ENCODE measurements at places on chromosomes 2 and 18.
A peak's percentile ranks its signal among the peaks of the same experiment; 100 is the strongest.

GRCh38 chr2:127671557-127672302, 3.6 kb downstream of the LIMS2 start:
- H3K4me3 ChIP-seq: no peak overlapping the region
- peaks cover 3% of the 10 kb centered on the region for H3K4me1 ChIP-seq
- no peak overlapping the region for H3K27ac ChIP-seq
- no peak for DNase-seq

- no peak for DNase-seq
- no peak overlapping the region for H3K4me3 ChIP-seq
- no peaks in the 10 kb centered on the region for H3K4me1 ChIP-seq
Observed at GRCh38 chr2:126843081-126843480, 55.6 kb upstream of the TEX51 start.

DNA sequence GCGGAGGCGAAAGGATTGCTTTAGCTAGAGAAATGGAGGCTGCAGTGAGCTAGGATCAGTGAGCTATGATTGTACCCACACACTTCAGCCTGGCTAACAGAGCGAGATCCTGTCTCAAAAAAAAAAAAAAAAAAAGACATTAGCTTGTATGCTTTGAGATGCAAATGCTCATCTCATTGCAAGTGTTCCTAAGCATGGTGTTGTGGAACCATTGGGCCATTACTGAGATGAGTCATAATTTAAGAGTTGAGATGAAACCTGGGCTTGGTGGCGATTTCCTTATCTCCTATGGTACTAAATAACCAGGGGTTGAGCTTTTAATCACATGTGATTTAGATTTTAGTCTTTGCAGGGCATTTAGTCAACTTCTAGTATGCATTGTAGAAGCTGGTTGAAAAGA, 2.2 kb downstream of the PLEKHA3 start:
- peaks cover 21% of the 10 kb centered on the region for H3K36me3 ChIP-seq
- peak overlapping the region; percentile 91 for H3K4me3 ChIP-seq
- DNase-seq: peak; percentile 7
- H3K27me3 ChIP-seq: no peaks in the 10 kb centered on the region
- peaks cover 45% of the 10 kb centered on the region for H3K4me1 ChIP-seq

- peaks cover 31% of the 10 kb centered on the region for H3K4me1 ChIP-seq
- peaks cover 64% of the 10 kb centered on the region for H3K27me3 ChIP-seq
Observed at GRCh38 chr2:174338147-174338605, 3.4 kb downstream of the SP9 start.

GRCh38 chr2:195563857-195564512, 93.0 kb upstream of the SLC39A10 start:
- peak overlapping the region; percentile 93 for H3K27ac ChIP-seq
- DNase-seq: peak; percentile 62
- peaks cover 45% of the 10 kb centered on the region for H3K4me1 ChIP-seq
- H3K36me3 ChIP-seq: peaks cover 2% of the 10 kb centered on the region
- H3K4me3 ChIP-seq: peak overlapping the region; percentile 64
- no peaks in the 10 kb centered on the region for H3K27me3 ChIP-seq

- no peak for DNase-seq
- H3K4me3 ChIP-seq: no peak overlapping the region
- H3K27ac ChIP-seq: peak overlapping the region; percentile 46
- no peaks in the 10 kb centered on the region for H3K36me3 ChIP-seq
Observed at GRCh38 chr2:85702800-85703199, 8.6 kb downstream of the GNLY start.

DNA sequence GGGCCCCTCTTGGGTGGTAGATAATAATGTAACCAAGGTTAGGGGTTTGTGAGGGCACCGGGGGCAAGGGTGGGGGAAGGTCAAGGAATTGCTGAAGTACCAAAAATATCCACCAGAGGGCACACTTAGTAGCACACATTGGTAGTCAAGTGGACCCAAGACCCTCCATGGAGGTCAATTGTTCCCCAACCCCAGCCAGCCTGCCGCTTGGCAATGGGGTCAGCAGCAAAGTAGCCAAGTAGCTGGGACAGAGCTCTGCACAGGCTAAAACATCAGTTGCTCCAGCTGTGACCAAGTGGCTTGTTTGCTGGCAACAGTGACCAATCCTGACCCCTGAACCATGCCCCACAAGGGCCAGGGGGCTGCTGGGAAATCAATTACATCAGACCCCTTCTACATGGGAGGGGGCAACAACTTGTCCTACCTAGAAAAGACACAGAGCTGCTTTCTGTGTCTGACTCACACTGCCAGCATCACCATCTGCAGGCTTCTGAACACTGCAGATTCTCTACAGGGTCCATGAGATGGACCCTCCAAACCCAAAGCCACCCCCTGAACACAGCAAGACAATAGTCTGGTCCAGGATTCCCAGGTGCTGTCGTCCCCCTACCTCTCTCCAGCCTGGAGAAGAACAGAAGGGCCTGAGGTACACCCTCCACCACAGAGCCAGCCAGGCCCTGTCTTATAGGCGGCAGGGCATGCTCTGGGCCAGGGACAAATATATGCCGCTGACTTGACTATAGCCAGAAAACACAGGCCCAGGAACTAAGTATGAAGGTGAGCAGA, 76.0 kb downstream of the EMX1 start:
- no peaks in the 10 kb centered on the region for H3K4me1 ChIP-seq
- DNase-seq: no peak
- no peaks in the 10 kb centered on the region for H3K36me3 ChIP-seq
- H3K4me3 ChIP-seq: no peak overlapping the region

- no peaks in the 10 kb centered on the region for H3K27me3 ChIP-seq
- peaks cover 48% of the 10 kb centered on the region for H3K4me1 ChIP-seq
- DNase-seq: no peak
- peak overlapping the region; percentile 52 for H3K27ac ChIP-seq
- peaks cover 8% of the 10 kb centered on the region for H3K36me3 ChIP-seq
Observed at GRCh38 chr2:102278720-102279390, 32.5 kb upstream of the IL1RL1 start.

DNA sequence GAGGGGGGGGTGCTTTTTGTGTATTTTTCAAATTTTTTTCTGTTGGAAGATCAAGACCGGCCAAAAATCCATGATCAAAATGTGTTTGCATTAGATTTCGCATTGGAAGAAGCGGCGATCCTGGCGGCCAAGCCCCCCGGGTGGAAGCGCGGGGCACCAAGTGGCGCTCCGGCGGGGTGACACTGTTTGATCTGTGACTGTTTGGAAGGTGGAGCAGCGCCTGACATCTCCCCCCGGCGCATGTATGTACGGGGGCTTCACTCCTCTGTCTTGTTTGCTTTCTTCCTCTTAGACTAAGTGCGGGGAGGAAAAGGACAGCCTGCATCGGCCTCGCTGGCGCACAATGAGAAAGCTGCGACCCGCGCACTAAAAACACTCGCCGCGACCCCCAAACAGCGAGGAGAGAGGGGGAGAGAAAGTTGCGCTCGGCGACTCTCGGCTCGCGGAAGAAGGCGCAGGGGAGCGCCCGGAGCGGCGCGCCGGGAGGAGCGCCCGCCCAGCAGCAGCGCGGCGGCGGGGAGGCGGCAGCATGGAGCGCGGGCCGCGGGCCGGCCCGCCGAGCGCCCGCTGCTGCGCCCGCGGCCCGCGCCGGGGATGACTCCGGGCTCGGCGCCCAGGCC, 515 bp downstream of the TSHZ1 start:
- peaks cover 16% of the 10 kb centered on the region for H3K27me3 ChIP-seq
- peak overlapping the region; percentile 97 for H3K27ac ChIP-seq
- peak overlapping the region; percentile 98 for H3K4me3 ChIP-seq
- H3K4me1 ChIP-seq: peaks cover 46% of the 10 kb centered on the region
- peaks cover 26% of the 10 kb centered on the region for H3K36me3 ChIP-seq

- H3K27ac ChIP-seq: no peak overlapping the region
- no peak for DNase-seq
- peaks cover 44% of the 10 kb centered on the region for H3K36me3 ChIP-seq
- H3K27me3 ChIP-seq: no peaks in the 10 kb centered on the region
Observed at GRCh38 chr2:24892928-24893327, 27.1 kb downstream of the ADCY3 start.

DNA sequence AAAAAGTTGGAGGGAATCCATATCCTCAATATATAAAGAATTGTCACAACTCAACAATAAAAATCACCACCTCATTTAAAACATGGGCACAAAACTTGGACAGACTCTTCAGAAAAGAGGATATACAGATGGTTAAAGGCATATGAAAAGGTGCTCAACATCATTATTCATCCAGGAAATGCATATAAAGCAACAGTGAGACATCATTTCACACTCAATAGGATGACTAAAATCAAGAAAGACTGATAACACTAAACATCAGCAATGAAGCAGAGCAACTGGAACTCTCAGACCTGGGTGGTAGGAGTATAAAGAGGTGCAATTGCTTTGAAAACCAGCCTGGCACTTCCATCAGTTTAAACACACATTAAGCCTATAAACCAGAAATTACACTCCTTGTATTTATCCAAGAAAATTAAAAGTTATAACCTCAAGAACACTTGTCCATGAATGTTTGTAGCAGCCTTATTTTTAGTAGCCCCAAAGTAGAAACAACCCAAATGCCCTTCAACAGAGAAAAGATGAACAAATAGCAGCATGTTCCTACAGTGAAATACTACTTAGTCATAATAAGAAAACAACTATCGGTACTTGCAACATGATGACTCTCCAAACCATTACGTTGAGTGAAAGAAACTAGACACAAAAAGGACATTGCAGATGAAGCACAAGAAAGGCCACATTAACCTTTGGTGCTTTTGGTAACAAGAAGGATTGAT, 79.1 kb upstream of the TANC1 start:
- DNase-seq: no peak
- H3K27ac ChIP-seq: no peak overlapping the region
- no peaks in the 10 kb centered on the region for H3K36me3 ChIP-seq
- no peaks in the 10 kb centered on the region for H3K27me3 ChIP-seq
- H3K4me3 ChIP-seq: no peak overlapping the region

DNA sequence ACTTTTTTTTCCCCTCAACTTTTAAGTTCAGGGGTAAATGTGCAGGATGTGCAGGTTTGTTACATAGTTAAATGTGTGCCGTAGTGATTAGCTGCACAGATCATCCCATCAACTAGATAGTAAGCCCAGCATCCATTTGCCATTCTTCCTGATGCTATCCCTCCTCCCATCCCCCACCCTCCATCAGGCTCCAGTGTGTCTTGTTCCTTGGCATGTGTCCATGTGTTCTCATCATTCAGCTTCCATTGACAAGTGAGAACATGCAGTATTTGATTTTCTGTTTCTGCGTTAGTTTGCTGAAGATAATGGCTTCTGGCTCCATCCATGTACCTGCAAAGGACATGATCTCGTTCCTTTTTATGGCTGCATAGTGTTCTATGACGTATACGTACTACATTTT, 47.2 kb upstream of the STON1 start:
- H3K4me3 ChIP-seq: no peak overlapping the region
- peaks cover 53% of the 10 kb centered on the region for H3K36me3 ChIP-seq
- no peaks in the 10 kb centered on the region for H3K27me3 ChIP-seq
- H3K4me1 ChIP-seq: peaks cover 1% of the 10 kb centered on the region
- DNase-seq: no peak

DNA sequence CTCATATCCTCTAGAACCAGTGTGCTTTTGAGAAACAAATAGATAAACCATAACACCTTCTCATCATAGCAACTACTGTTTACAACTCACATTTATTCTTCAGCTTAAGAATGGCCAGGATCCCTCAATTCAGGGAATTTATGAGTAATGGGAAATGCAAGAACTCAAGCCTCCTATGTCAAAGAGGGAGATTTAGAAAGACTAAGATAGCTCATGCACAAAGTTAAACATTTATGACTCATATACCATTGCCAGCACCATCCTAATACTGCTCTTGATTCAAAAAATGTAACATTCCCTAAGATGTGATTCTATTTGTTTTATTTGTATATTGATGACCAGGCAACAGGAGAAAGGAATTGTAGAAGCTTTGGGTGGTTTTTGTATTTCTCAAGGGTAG, 172.8 kb downstream of the CYP26B1 start:
- no peak for DNase-seq
- H3K27ac ChIP-seq: no peak overlapping the region
- no peaks in the 10 kb centered on the region for H3K36me3 ChIP-seq
- H3K27me3 ChIP-seq: no peaks in the 10 kb centered on the region
- H3K4me3 ChIP-seq: no peak overlapping the region

GRCh38 chr2:198283146-198283545, 478.8 kb downstream of the PLCL1 start:
- no peak overlapping the region for H3K4me3 ChIP-seq
- no peak for DNase-seq
- no peaks in the 10 kb centered on the region for H3K4me1 ChIP-seq

GRCh38 chr2:222797261-222797660, 63.6 kb upstream of the ACSL3 start:
- H3K4me3 ChIP-seq: no peak overlapping the region
- peaks cover 5% of the 10 kb centered on the region for H3K27me3 ChIP-seq
- no peaks in the 10 kb centered on the region for H3K36me3 ChIP-seq
- DNase-seq: no peak

- H3K27me3 ChIP-seq: peaks cover 37% of the 10 kb centered on the region
- H3K4me1 ChIP-seq: peaks cover 42% of the 10 kb centered on the region
- H3K4me3 ChIP-seq: peak overlapping the region; percentile 70
- H3K27ac ChIP-seq: peak overlapping the region; percentile 81
- H3K36me3 ChIP-seq: no peaks in the 10 kb centered on the region
Observed at GRCh38 chr2:230974096-230974913, 21.6 kb upstream of the SPATA3 start.

GRCh38 chr2:205869439-205869838, 187.1 kb downstream of the NRP2 start:
- DNase-seq: no peak
- H3K4me1 ChIP-seq: peaks cover 13% of the 10 kb centered on the region
- no peaks in the 10 kb centered on the region for H3K36me3 ChIP-seq

- no peak for DNase-seq
- H3K27me3 ChIP-seq: peaks cover 5% of the 10 kb centered on the region
- H3K4me1 ChIP-seq: no peaks in the 10 kb centered on the region
- H3K36me3 ChIP-seq: no peaks in the 10 kb centered on the region
- H3K27ac ChIP-seq: no peak overlapping the region
Observed at GRCh38 chr2:168323529-168324021, 76.2 kb upstream of the STK39 start.

DNA sequence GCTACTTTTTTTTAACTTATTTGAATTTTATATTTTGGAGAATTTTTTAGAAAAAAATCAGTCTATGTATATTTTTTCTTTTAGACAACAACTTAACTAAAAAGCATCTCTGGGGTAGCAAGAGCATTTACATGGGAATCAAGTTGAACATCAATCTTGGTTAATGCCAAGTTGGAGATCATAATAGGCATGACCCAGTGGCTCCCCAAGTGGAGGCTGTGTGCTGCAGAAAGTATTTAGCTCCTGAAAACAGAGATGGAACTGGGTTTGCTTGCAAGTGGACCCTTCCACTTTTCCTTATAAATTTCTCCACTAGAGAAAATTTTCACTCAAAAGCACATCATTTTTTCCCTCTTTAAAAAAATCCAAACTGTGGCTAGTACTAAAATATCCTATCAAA, 23.9 kb upstream of the CAVIN2 start:
- H3K27ac ChIP-seq: no peak overlapping the region
- no peaks in the 10 kb centered on the region for H3K36me3 ChIP-seq
- no peak for DNase-seq

All from T-helper 2 cell treated with Interferon-gamma antibody and Interleukin-4, amounts not matched to agents 5 μg/mL and 100 μg/mL, for 36 hours (primary cell).